T-cell (primary cell): ENCODE measurements at places on chromosomes 12 and 14.

- peak; percentile 32 for DNase-seq
These were observed 6.5 kb downstream of the NFE2 start for GRCh38 chr12:54294152-54294952.

- DNase-seq, result no peak
These were observed 3.8 kb downstream of the POMT2 start for GRCh38 chr14:77316872-77317301.

- DNase-seq, result no peak
These were observed 127.9 kb upstream of the TMEM132D start for GRCh38 chr12:130031571-130032189.

DNA sequence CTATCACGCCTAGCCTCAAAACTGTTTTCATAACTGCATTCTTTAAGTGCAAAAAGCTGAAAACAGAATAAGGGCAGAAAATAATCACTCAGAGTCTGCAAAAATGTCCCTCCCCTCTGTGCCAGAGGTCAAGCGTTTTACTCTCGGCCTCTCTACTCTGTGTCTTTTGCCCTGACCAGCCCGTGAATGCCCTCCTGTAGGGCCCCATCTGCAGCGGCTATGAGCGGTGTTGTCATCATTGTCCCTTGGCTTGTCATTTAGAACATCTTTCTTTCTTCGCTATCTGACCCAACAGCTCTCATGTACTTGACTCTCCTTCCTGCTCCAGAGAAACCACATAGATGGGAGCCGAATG, 21.7 kb downstream of the ELK3 start:
- DNase-seq, result no peak

GRCh38 chr14:81085596-81085995, 130.2 kb downstream of the TSHR start:
- DNase-seq, result no peak

GRCh38 chr12:72282721-72283120, 10.6 kb downstream of the TRHDE start:
- no peak for DNase-seq

GRCh38 chr12:64782191-64782876, 23.1 kb upstream of the GNS start:
- DNase-seq, result no peak

DNA sequence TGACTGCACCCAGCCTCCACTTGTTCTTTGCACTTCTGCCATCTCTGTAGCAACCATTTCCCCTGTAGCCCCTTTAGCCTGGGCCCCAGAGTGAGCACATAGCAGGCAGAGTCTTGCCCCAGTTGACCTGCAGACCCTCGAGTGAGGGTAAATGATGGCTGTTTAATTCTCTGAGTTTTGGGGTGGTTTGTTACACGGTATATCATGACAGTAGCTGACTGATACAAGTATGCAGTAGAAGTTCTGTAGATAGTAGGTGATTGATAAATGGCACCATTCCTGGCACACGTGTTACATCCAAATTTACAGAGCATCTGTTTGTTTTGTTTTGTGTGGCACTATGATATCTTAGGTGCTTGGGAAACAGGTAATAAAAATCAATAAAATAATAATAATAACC, 32.4 kb downstream of the CALM1 start:
- DNase-seq, result no peak

DNA sequence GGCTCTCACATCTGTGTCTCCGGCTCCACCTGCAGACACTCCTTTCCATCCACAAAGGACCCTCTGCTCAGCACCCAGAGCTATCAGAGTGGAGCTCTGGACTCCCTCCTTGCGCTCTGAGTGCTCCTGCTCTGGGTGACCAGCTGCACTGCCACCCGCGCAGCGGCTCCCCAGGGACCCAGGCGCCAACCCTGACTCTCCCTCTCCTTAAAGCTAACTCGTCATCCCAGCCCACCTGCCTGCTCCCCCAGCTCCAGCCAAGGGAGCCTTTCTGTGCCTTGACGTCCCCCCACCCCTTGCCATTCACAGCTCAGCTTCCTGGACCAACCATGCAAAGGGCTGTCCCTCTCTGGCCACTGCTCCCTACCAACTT, 99.0 kb downstream of the SETD3 start:
- DNase-seq, result no peak

DNA sequence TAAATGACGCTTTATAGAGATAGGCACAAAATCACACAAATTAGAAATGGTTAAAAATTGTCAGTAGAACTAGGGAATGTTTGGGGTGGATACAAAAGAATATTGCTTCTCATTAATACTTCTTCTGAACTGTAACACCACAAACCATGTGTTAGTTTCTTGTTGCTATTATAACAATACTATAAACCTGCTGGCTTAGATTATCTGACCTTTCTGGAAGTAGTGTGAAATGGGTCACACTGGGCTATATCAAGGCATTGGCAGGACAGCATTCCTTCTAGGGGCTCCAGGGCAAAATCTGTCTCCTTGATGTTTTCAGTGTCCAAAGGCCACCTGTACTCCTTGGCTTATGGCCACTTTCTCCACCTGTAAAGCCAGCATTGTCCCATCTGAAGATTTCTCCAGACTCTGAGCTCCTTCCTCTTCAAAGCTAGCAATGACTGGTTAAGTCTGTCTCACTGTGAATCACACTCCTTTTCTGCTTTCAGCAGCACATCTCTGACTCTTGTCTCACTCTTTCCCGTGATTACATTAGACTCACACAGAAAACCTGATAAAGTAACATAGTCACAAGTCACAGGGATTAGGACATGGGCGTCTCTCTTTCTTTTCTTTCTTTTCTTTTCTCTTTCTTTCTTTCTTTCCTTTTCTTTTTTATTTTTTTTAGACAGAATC, 86.3 kb downstream of the SLC15A4 start:
- DNase-seq, result no peak

DNA sequence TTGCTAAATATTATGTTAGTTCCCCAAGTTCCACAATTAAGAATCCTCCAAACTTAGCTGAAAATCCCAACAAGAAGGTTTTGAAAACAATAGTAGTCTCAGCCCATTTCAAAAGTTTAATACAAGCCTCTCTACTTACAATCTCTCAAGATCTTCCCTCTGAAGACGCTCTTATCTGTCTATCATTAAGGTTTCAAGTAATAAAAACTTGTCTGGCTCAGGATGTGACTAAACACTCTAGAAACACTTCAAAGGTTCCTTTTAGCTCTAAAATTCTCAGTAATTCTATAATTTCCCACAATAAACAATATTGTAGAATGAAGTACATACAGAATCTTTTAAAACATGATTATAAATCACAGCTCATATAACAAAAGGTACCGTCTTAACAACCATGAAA, 16.3 kb downstream of the YAF2 start:
- no peak for DNase-seq

DNA sequence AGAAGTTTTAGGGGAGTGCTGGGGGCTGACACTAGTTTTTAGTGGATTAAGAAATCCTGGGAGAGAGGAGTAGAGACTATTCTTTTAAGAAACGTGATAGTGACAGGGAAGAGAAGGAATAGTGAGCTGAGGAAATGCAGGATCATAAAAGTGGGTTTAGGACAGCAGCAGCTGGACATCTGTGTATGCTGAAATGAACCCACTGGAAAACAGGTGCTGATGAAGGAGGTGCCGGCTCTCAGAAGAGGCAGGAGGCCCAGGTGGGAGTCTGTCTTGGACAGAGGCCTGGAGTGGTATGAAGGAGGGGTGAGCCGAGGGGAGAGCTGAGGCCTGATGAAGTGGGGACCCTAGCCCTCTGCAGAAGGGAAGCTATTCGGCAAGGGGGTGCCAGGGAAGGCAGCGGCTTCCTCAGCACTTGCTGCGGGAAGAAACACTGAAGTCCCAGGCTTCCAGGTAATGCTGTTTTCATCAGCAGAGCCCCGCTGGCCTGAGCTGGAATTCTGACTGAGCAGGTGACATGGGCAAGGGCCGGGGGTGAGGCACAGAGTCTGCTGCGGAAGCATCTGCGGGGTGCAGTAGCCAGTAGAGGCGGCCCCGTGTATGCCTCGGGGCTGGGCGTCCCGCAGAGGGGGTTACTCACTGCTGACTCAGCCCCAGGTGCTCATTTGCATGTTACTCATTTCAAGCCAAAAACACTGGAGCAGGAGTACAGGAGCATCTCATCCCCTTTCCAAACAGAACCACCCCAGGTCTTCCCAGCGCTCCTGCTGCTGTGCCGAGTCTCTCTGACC, 89.7 kb downstream of the TMCC3 start:
- DNase-seq, result no peak

DNA sequence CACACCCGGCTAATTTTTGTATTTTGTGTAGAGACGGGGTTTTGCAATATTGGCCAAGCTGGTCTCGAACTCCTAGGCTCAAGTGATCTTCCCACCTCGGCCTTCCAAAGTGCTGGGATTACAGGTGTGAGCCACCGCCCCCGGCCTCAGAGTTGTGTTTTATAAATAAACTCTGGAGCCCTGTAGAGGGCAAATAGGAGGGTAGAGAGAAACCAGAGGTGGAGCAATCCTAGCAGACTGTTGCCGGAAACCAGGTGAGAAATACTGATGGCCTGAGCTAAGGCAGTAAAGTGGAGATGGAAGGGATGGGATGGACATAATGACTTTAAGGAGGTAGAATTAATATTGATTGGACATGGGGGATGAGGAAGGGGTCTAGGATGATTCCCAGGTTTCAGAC, 2.7 kb upstream of the HSD17B6 start:
- no peak for DNase-seq

DNA sequence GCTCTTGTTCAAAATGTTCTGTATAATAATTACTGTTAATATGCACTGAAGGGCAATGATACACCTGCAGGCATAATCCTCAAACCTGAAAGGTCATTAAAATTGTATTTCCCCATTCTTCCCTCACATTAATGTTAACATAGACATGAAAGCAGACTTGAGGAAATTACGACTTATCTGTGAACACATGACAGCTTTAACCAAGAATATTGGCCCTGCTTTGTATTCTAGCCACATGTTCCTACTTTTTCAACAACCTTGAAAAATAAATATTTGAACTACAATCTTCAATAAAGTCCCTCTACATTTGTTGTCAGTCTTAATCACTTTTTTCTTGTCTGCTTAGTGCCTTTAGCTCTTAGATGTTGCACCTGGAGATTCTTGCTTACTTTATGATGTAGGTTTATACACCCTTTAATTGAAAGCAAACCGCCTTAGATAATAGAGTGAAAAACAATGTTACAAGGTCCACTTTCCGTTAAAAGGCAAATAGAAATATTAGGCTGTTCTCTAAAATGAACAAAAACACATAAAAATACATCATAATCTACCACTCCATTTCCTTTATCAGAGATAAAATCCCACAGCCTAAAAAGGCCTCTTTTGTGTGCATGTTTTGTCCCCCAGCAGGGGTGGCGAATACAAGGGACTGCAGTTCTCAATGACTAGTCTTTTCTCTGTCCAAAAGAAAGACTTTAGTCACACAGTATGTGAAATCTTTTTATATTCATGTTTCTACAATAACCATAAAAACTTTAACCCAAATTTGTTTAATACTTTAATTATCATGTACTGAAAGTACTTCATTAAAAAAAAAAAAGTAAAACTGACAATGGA, 55.9 kb downstream of the ZFC3H1 start:
- no peak for DNase-seq

GRCh38 chr12:114412307-114412706, 6.4 kb upstream of the TBX5 start:
- no peak for DNase-seq

DNA sequence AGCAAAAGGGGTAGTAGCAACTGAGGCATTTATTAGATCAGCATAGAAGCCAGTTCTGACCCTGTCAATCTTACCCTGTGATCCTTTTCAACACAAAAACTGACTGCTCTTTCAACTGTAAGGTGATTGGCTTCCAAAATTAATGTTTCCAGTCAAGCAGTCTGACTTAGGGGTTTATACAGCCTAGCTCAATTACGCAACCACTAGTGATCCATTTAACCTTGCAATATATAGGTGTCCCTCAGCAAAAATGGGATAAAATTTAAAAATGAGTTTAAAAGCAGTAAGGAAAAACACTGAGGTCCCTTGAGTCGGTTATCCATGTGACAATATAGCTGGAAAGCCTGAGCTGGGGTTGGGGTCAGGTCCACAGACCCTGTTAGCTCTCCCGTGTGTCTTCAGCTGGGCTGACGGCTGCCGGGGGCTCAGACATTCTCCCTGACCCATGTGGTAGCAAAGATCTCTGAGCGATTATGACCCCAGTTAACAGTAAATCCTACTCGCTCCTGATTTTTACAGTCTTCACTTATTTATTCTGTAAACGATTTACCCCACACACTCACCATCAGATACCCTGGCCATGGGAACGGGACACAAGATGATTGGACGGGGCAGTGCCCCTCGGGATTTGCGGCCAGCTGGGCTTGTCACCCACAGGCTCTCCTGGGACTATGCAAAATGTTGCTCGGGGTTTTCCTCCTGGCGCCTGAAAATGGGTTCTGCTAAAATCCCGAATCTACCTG, 16.6 kb downstream of the ADGRD1 start:
- DNase-seq, result no peak

GRCh38 chr14:29857551-29857950, 70.1 kb downstream of the PRKD1 start:
- no peak for DNase-seq

- DNase-seq, result peak; percentile 82
These were observed 30.1 kb upstream of the PPP2R5C start for GRCh38 chr14:101731187-101732080.

- no peak for DNase-seq
These were observed at the start of gene MYO1A for GRCh38 chr12:57049890-57050289. TSS of gene MYO1A (minus strand) at chr12:57050129. CDS start at chr12:57048323, 1,806 bp downstream.
